CD8-positive, alpha-beta T cell (primary cell): ENCODE measurements at places on chromosomes 11 and 22.
A peak's percentile ranks its signal among the peaks of the same experiment; 100 is the strongest.

- DNase-seq, result no peak
These were observed 18.1 kb upstream of the EHD1 start for GRCh38 chr11:64896448-64897022.

- DNase-seq, result no peak
These were observed 1.7 kb downstream of the SHISA8 start for GRCh38 chr22:41913040-41913719.

DNA sequence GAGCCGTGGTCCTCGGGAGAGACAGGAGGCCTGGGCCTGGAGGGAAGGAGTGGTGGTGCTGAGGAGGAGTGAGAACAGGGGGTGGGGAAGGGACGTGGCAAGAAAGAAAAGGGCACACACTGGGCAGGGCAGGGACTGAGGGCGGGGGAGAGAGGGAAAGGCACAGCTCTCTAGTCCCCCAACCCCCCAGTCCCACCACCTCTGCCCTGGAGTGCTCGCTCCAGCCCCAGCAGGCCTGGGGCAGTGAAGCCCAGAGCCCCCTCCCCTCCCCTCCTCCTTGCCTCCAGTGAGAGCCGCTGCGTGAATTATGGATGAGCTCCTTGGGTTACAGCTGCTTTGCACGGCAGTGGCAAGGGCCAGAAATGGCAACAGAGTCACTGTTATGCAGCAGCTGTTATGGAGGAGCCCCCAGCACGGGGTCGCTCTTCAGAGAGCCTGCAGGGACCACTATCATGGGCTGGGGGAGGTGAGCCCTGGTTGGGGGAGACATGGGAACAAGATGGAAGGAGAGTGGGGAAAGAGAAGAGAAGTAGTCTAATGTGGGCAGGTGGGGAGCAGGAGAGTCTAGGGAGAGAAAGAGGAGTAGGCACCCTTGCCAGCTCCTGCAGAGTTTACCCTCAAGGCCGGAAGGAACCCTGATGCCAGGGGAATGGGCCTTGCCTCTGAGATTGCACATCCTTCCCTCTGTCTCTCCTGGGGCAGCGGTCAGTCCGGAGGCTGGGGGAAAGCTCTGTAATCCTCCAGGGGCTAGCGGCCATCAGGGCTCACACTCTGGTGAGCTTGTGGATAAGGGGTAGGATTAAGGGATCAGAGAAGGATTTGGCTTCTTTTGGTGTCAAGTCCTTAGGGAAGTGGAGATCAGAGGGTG, 3.6 kb downstream of the RTN4RL2 start:
- DNase-seq, result no peak

DNA sequence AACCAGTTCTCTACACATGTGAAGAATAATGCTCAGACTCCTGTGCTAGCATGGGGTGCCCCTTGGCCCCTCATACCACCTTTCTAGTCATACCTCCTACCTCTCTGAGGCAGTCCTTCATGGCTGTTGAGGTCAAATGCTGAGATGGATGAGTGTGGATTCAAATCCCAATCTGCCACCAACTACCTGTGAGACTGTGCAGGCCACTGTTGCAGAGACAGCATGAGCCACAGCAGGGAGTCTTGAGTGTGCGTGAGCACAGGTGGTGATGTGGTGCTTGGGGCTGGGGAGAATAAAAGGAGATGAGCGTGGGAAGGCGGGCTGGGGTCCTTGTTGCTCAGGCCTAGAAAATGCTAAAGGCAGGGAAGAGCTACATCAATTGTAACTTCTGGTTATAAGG, 218.0 kb upstream of the E2F8 start:
- no peak for DNase-seq

DNA sequence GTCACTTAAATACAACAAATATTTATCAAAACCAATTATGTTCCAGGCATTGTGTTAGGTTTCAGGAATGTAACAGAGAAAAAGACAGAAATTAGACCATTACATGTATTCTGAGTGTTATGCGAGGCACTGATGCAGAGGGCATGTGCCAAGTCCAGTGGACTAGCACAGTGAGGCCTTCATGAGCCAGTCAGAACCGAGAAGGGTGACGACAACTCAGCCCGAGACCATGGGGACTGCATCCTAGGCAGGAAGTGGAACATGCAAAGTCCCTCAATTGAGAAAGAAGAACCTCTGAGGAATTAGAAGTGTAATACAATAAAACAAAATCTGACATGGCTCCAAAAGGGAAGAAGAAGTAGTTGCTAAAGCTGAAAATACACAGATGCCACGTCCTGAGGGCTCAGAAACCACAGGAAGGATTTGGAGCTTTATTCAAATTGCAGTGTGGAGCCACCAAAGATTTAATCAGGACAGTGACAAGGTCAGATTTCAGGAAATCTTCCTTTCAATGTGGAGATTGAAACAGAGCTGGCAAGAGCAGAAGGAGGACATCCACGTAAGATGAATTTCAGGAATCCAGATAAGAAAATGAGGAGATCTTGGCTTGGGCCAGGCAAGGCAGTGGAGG, 529.6 kb downstream of the NTM start:
- no peak for DNase-seq

- peak; percentile 66 for DNase-seq
These were observed 26.4 kb downstream of the LRFN4 start for GRCh38 chr11:66883016-66883965.
